Stimulated activated CD4-positive, alpha-beta T cell treated with anti-CD3 and anti-CD28 coated beads, Interleukin-2, amount 100 ng/mL, for 24 hours (primary cell): ENCODE measurements at places on chromosomes 2 and 18.

DNA sequence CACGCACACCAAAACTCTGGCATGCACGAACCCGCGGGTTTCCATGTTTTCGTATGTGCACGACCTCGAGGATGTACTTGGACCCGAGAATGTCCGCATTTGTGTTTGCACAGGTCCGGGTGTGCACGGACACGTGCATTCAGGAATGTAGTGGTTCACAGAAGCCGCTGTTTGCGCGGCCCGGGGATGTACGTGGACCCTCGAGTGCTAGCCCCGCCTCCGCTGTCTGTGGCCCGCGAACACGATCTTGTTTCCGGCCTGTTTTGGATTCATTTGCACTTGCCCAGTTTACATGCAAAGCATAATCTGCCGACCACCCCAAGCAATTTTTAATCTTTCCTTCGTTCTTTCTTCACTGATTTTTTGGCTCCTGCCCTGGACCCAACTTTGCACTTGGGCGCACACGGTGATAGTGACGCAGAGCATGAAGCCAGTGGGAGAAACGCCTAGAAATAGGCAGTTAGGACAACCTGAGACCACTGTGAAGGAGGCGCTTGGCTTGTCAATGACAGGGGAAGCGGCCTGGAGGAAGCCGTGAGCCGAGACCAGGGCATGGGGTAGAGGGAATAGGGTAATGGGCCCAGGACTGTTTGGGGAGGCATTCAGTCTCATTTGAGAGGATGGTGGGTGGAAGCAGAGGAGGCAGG is 45.4 kb upstream of the PTMA start:
- DNase-seq: no peak

GRCh38 chr2:57864926-57865325 is 181.7 kb upstream of the VRK2 start:
- no peak for DNase-seq

GRCh38 chr18:32730620-32731091 is 42.2 kb downstream of the KLHL14 start:
- no peak for DNase-seq

- DNase-seq: no peak
Observed at GRCh38 chr2:98142106-98142791, 55.3 kb downstream of the VWA3B start.

- no peak for DNase-seq
Observed at GRCh38 chr18:62876111-62876510, 160.8 kb downstream of the PHLPP1 start.

DNA sequence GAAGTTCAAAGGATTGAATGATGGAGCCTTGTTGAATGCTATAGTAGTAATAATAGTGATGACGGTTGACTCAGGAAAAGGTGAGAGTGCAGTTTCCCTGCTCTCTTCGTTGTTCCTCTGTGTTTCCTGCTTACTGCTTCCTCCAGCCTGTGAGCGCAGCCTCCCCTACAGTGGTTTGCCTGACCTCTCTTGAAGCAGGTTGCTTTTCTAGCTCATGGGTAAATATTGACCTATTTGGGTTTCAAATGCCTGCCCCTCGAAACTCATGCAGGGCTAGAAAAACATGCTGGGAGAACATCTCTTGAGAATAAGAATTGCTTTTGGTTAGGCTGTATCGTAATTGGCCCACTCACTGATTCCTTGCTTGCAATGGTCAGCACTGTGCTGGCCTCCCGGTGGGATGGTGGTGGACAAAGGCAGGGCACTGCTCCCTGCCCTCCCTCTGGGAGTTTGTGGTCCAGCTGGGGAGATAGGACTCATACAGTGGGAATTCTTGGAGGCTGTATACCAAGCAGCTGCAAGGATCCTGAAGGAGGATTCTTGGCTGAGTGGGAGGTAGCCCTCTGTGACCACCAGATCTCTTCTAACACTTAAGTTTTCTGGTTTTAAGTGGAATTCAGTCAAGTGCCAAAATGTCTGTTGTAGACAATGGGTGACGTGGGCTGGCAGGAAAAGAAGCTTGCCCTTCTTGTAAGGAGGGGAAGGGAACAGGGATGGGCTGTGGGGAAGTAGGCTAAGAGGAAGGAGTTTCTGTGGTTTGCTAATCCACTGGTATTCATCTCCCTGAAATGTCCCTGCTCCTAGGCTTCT is 5.4 kb upstream of the RNF181 start:
- DNase-seq: no peak
